ENCODE measurements at places on chromosomes 11 and 22. TPM values are rescaled to one million over a fixed set of nuclear protein-coding genes. Genes with fewer than 3 reads are reported as not detected.

- no peak for DNase-seq
Observed at GRCh38 chr11:33021501-33021900, 5.8 kb downstream of the DEPDC7 start.

DNA sequence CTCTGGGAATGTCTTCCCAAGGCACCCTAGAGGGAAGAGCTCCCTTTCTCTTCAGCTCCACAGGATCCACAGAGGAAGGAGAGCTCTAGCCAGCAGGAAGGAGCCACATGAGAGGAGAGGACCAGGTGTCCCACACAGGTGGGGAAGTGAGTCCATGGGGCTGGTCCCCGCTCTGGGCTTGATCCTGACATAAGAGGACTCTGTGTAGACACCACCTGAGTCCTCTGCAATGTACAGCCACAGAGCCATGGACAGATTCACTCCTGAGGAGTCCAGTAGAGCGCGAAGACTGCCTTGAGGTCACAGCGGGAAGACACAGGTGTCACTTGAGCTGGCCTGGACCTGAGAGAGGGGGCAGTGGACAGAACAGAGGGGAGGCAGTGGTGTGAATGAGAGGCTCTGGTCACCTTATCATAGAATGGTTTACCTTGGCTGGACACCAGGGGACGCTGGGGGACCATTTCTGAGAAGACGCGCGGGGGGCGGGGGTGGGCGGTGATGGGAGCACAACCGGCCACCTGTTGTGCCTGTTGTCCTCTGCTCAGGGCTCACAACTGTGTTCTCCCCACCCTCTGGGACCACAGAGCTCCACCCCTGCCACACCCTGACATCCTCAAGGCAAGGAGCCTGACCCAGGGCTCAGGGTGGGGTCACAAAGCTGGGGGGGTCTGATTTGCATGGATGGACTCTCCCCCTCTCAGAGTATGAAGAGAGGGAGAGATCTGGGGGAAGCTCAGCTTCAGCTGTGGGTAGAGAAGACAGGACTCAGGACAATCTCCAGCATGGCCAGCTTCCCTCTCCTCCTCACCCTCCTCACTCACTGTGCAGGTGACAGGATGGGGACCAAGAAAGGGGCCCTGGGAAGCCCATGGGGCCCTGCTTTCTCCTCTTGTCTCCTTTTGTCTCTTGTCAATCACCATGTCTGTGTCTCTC is 128.2 kb downstream of the ZNF280B start:
- no peak for DNase-seq

GRCh38 chr11:88359541-88359940 is 22.0 kb upstream of the CTSC start:
- no peak for DNase-seq

GRCh38 chr11:73141031-73141308 is 1.1 kb downstream of the FCHSD2 start:
- no peak for DNase-seq

GRCh38 chr11:36702330-36703054 is 104.5 kb upstream of the RAG2 start:
- no peak for DNase-seq

DNA sequence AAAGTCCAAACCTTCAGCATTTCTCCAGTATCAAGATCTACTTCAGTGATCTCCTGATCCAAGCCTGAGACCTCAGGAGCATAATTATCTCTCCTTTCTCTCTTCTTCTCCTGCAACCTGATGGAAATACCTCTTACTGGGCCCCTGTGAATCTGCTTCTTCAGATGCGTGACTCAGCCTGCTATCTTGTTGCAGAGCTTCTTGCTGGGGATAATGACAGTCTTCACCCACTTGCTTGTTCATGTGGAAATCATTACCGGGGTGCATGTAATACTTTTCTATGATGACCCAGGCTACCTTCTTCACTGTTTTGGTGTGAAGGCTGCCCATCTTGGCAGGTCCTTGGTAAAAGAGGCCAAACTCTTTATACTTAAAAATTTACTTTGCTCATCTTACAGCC is 140.0 kb upstream of the POU2AF2 start:
- no peak for DNase-seq

DNA sequence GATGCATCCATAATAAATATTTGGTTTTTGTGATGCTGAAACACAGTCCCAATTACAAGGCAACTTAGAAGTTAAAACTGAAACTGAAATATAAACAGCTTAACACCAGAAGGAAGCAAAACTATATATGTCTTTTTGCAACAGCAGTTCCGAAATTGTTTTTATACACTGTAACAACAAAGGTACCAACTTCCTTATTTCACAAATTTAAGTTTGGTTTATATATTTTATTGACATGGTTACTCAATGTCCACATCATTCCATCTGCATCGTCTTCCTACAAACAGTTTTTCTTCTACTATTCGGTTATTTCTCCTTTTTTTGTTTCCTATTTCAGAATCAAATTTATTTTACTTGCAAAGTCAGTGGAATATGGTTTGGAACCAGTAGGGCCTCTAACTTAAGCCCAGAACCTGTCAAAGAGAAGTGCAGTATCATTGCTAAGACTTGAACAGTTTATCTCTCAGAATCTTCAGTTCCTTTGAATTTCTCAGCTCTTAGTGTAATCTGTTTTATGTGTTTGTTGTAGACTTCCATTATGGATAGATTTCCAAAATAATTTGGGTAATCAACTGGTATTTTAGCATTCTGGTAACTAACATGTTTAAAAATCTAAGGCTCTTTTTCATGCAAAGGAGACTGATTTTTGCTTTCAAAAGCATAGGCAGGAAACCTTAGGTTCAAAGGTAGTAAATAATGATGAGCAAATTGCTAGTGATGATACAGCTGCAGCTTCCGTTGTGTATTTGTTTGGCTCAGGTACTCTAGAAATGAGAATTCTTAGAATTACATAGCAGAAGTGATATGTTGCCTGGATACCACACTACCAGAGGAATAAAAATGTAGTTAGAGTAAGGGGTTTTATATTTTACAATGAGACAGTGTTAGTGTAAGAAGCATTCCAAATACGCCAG is 8.2 kb upstream of the HSPA8 start:
- no peak for DNase-seq

DNA sequence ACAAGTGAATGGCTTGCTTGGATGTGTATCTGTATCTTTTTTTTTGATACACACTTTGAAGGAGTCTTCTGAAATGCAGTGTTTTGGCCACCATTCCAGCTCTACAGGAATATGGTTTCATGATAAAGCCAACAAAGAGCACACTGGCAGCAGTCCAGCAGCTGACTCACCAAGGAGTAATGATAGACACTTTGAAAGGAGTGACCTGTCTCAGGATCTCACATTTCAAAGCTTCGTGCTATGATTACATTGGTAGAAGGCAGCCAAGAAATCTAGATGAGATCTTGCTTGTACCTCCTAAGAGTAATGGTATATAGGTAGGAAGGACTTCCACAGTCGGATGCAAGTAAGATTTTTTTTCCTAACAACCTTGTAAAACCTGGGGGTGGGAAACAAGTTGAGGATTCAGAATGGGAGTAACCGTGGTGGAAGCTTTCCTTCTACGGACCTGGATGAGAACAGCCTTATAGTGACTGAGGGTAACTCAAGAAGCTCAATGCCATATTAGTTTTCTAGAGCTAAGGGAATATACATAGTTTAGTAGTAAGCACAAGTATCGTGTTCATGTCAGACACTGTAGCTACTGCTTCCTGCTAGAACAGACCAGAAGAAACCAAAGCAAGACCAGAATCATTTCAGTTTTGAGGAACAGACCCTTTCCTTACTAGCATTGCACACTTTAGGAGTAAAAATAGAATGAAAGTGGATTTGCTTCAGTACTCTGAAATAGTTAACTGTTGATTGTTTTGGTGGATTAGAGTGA is 25.0 kb downstream of the MTMR3 start:
- no peak for DNase-seq

- DNase-seq = no peak
Observed at GRCh38 chr22:41528132-41528766, 16.0 kb downstream of the POLR3H start.

DNA sequence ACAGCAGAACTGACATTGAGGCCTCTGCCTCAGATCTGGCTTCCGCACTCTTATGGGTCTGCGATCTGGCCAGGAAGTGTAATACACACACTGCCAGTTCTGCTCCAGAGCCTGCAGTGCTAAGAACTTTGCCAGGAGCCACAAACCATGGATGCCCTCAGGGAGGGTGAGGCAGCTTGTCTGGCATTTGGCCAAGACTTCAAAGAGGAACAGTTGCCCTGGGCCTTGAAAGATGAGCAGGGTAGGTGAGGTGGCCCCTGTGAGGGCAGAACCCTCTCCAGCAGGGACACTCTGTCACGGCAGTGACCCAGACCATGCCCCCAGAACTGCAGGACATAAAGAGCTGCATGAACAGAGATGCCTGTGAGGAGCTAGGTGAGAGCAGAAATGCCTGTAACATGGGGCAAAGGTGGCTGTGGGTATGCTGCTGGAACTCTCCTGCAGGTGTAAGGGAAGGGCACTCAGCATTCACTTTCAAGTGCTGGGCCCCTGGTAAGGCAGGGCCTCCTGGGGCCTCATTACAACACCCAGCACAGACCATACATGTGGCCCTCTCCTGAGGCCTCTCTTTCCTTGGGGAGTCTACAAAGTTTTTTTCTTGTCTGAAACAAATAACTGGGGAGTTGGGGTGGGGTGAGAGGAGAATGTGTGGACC is 47.3 kb downstream of the NEU3 start:
- peak; percentile 96 for DNase-seq

DNA sequence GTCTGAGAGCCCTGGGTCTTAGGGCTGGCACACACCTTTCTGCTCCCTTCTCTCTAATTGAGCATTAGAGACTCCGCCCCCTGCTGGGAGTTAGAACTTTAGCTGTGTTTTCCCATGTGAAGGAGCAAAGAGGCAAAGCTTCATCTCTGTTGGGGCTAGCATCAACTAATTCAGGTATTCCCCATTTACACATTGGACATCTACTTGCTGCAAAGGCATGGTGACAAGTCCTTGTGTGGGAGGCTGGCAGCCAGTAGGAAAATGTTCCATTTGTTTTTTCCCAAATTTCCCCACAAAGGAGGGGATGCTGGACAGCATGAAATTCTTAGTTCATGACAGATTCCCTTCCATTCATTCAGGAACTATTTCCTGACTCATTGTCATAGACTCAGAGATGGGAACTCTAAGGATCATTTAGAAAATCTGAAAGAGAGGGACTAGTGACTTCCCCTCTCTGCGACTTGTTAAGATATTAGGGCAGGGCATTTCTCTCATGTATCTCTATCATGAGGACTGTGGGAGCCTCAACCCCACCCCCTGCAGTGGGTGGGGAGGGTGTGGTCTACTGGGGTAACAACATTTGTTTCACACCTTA is 3.6 kb downstream of the CD44 start:
- DNase-seq = no peak

GRCh38 chr11:27858866-27859265 is 158.6 kb upstream of the BDNF start:
- no peak for DNase-seq

- no peak for DNase-seq
Observed at GRCh38 chr22:31425331-31426050, 26.1 kb downstream of the DRG1 start.

DNA sequence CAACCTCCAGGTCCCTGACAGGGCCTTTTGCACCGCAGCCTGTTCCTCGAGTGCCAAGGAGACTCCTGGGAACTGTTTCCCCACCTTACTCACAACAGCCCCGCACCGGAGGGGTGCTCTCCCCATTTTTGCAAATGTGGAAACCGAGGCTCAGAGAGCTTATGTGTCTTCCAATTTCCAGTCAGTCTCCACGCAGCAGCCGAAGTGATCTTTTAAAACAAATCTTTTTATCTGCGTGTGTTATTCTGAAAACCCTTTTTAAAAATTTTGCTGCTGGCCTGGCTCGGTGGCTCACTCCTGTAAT is 409 bp upstream of the TMEM134 start:
- no peak for DNase-seq

GRCh38 chr11:30196400-30197206 is 34.2 kb upstream of the FSHB start:
- DNase-seq = no peak

GRCh38 chr11:9150501-9150900 is 59.1 kb upstream of the SCUBE2 start:
- no peak for DNase-seq

GRCh38 chr11:61460474-61460881 is 30.6 kb downstream of the SDHAF2 start:
- DNase-seq = no peak

DNA sequence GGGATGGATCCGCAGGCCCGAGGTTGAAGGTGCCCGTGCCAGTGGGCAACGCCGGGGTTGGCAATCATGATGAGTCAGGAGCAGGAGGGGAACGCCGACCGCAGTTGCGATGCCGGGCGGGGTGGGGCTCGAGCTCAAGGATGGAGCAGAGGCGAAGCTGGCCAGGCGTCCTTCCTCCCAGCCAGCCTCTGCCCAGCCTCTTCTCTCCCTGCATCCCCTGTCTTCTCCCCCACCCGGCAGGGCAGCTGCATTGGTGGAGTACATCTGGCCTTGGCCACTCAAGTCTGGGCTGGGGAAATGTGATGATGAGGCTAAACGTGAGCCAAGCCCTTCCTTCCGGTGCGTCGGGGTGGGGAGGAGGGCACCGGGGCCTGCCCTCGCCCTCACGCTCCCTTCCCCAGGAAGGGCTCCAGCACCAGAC is 3.9 kb downstream of the IFITM10 start:
- no peak for DNase-seq

DNA sequence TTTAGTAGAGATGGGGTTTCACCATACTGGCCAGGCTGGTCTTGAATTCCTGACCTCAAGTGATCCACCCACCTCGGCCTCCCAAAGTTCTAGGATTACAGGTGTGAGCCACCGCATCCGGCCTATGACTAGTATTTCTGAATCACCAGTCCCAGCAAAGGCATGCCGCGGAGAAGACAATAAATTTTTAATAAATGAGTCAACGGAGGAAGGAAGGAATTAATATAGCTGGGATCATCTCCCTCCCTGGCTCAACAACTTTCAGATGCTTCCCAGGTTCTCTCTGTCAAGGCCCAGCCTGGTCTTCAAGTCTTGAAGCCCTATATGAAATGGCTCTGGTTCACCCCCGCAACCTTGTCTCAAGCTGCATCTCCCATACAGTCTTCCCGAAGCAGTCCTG is 45.7 kb downstream of the CYTH4 start:
- no peak for DNase-seq

Gene KRTAP5-11
- not detected for total RNA-seq

Gene TMPRSS6
- total RNA-seq = not detected

Gene GLYATL2
- not detected for total RNA-seq

Gene TTC28
- 41.7 TPM for total RNA-seq

Gene SCO2
- total RNA-seq = 25.0 TPM

Gene CDON
- total RNA-seq = 9.8 TPM

Gene CCDC157
- total RNA-seq = 4.2 TPM

Gene LMNTD2
- total RNA-seq = 1.7 TPM

Gene MYBPC3
- total RNA-seq = not detected

Data from vagina (tissue), 2 donors.